Inflammatory macrophage treated with lipopolysaccharide for 1 hour (primary cell): ENCODE measurements at places on chromosomes 2 and 18.

DNA sequence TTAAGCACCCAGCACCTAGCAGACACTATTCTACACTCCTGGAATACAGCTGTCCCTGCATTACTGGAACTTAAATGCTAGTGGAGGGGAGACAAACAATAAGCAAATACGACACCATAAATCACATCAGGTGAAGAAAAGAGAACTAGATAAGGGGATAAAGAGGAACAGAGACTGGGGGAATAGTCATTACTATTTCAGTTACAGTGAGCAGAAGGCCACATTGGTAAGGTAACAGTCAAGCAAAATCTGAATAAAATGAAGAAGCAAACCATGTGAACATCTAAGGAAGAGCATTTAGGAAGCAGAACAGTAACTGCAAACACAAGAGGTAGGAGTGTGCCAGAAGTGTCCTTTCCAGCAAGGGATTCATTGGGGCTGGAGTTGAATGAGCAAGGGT lies 77.0 kb upstream of the PTPRM start:
- no peak for DNase-seq

DNA sequence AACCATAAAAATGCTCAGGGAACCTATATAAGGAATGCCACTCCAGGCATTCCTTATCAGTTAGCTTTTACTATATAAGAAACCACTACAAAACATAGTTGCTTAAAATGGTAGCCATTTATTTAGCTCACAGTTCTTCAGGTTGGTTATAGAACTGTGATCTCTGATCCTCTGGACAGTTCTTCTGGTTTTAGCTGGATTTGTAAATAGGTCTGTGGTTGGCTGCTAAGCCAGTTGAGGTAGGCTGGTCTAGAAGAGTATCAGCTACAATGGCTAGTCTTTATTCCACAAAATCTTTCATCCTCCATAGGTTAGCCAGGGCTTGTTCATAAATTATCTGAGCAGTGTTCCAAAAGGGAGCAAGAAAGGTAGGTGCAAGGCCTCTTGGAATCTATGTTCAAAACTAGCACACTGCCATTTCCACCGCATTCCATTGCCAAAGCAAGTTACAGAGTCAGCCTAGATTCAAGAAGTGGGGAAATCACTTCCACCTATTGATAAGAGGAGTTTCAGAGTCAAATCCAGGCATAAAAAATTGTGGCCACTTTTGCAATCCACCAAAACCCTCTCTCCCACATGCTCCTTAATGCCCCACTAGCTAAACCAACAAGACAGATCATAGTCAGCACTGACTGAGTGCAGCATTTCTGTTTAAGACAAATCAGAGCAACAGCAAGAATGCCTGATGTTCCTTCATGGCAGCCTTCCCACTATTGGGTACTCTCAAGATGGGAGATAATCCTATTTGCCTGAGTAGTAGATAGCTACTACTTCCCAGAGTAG lies 146.4 kb downstream of the IRS1 start:
- DNase-seq = no peak

DNA sequence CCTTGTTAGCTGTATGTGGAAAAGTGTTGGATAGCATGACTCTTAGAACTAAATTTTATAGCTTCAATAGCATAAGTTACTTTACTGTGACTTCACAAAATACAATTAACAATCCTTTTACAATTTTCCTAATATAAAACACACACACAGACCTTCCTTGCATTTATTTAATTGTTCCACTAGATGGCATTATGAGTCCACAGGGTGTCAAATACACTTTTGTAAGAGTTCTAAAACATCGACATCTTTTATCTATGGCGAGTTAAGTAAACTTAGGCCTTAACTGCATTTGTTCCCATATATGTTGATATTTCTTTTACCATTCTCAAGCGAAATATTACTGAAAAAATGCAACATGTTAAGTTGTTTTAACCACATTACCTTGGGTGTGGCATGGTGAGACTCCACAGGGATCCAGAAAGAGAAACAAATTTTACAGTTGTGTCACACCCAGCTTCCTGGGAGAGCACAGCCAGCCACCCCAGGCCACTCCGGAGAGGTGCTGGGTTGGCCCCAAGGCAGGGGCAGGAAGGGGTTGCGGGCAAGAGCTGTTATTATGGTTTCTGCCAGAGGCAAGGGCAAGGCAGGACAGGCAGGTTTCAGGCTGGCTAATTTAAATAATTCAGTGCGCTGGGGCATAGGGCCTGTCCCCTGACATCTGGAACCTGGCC lies 312.4 kb upstream of the MC4R start:
- DNase-seq = peak; percentile 14

GRCh38 chr2:74191596-74192380 lies 6.6 kb upstream of the MTHFD2 start:
- DNase-seq = no peak

DNA sequence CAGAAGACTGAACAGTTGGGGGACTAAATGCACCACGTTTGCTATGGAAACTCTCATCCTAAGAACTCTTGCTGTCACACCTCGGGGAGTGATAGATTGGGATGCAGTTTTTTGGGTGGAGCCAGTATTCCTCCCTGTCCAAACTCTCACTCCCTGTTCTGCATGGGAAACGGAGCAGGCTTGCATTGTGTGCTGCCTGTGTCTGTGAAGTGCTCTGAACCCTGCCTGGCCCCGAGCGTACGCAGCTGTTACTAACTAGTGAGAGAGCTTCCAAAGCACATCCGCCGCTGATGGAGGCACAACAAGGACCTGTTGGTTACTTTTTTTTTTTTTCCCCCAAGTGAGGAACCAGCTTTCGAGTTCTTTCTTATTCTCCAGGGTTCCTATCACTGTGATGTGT lies 195.5 kb downstream of the ANAPC1 start:
- no peak for DNase-seq

DNA sequence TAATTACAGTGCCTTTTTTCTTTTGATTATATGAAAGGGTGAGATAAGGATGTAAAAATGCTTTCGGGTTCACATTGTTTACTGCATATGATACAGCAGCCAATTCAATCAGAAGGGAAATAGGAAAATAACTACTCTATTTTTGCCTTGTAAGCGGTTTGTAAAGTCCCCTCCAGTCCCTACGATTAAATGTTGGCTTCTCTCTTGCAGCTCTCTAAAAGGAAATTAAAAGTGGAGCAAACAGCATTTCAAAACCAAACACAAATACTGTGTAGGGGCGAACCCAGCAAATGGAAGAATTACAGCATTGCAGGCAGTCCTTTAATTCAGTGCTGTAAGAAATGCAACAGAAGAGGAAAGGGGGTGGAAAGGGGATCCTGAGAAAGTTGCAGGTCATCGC lies 18.9 kb downstream of the LYPD6B start:
- no peak for DNase-seq

GRCh38 chr2:169562519-169562918 lies 11.1 kb downstream of the FASTKD1 start:
- no peak for DNase-seq

- DNase-seq = no peak
These were observed 152.1 kb downstream of the NCK2 start for GRCh38 chr2:105896765-105897163.

DNA sequence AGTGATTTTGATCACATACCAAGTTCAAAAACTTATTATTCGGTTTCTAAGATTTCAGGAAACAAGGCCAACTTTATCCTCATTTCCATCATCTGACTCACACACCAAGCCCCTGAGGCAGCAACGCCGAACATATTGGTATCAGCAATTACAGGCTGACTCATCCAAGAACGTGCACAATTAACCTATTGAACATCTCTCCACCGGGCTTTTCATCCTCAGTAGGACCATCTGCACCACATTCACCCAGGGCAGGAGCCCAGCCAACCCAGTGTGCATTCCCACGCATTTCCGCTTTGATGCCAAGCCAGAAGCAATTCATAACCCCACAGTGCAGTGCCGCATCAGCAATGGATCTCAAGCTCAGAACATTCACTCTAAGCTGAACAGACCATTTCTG lies 52.9 kb downstream of the SCG2 start:
- no peak for DNase-seq

GRCh38 chr18:49172246-49172645 lies 221.5 kb upstream of the SMAD7 start:
- no peak for DNase-seq

- DNase-seq = no peak
These were observed 515.3 kb upstream of the MEX3C start for GRCh38 chr18:51712821-51713220.

- no peak for DNase-seq
These were observed 10.1 kb downstream of the MAT2A start for GRCh38 chr2:85549095-85549494.

DNA sequence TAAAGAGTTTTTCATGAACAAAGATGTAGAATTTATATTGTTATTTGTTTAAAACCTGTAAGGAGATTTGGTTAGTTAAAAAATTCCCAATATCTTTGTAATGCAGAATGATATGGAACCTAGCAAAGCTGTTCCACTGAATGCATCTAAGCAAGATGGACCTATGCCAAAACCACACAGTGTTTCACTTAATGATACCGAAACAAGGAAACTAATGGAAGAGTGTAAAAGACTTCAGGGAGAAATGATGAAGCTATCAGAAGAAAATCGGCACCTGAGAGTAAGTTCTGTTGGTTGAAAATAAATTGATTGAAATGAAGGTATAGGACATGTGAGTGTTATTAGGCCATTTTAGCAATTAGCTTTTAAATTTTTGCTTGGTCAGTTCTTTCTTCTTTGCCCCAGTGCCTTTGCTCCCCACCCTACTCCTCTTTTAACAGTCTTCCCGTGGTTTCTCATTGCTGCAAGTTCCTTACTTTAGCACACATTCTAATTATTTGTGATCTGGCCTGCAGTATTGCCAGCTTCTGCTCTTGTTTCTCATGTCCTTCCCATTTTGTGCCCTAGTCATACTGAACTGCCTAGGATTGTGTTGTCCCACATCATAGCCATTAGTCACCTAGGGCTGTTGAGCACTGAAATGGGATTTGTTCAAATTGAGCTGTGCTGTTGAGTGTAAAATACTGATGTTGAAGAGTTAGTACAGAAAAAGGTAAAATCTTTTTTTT lies 36.6 kb downstream of the VAPA start:
- peak; percentile 48 for DNase-seq

- no peak for DNase-seq
These were observed 1495.2 kb upstream of the NXPH2 start for GRCh38 chr2:140275427-140275826.

DNA sequence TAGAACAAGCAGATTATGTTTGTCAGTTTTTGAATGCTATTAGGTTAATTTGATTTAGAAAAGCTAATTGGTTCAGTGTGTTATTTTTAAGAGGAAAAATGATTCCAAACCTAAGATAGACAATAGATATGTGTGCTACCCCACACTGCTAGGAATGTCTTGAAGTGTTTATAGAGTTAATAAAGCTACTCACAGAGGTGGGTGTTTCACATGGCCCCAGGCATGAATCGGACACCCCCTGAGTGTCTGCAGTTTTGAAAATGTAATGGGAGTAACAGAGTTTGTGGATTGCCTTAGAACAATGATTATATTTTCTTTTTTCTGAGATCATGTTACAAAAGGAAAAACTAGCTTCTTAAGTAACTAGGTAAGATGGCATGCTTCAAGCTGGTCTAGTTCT lies 348.3 kb downstream of the ADCYAP1 start:
- DNase-seq = no peak

- DNase-seq = no peak
These were observed 700.5 kb upstream of the CHAC2 start for GRCh38 chr2:53067056-53067455.

DNA sequence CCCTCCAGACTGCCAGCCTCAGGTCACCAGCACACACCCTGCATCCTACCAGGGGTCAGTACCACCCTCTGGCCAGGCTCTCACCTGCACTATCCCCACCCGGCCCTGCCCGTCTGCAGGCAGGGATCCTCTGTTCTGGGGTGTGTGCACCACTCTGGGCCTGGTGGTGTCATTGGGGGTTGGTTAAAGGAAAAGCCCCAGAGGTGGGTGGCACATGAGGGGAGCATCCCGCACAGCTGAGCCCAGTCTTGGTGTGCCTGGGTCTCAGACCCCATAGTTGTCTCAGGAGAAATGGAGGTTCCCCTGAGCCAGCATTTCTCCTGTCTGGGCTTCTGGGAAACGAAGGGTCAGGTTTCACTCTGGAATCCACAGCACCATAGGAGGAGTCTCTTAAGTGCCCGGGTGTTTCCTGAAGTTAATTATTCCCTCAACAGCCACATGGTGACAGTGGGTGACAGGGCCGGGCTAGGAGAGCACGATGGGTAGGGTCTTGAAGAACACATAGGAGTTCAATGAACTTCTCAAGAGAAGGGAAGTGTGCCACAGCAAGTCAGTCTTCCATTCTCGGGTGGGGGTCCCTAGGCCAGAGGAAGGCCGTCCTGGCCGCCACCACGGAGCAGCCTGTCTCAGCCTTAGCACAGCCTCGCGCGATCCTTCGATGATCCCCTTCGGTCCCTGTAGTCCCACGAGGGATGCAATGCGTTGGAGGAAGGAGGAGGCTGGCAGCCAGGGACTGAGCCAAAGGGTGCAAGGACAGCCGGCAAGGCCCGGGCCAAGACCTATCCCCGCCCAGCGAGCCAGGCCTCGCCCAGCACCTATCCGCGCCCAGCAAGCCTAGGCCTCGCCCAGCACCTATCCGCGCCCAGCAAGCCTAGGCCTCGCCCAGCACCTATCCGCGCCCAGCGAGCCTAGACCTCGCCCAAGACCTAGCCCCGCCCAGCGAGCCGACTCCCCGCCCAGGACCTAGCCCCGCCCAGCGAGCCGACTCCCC lies 1.1 kb upstream of the FARP2 start:
- DNase-seq = peak; percentile 50

GRCh38 chr2:31429759-31430438 lies 15.4 kb upstream of the XDH start:
- DNase-seq = peak; percentile 20

GRCh38 chr2:172674034-172674967 lies 61.3 kb upstream of the RAPGEF4 start:
- DNase-seq = peak; percentile 44

DNA sequence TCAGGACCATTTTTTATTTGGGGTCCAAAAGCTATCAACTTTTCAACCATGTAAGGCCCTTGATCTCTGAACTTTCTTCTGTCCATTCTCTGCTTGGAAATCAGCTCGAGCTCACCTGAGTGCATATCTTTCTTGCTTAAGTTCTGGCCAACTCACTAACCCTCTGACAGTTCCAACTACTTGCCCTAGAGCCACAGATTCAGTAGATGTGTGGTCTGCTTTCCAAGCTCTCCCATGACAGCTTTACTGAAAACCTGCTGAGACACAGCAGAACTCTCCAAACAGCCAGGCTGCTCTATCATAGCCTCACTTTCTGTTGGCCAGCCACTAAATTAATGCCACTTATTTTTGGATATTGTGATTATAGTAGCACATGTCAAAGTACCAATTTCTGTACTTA lies 21.2 kb upstream of the IKZF2 start:
- DNase-seq = no peak

- no peak for DNase-seq
These were observed 40.8 kb upstream of the SPAG16 start for GRCh38 chr2:213243189-213244044.

- DNase-seq = no peak
These were observed 317.2 kb downstream of the GBX2 start for GRCh38 chr2:235850771-235851551.

GRCh38 chr2:206989311-206989710 lies 50.0 kb downstream of the CPO start:
- DNase-seq = no peak

- no peak for DNase-seq
These were observed 181.4 kb upstream of the MSH6 start for GRCh38 chr2:47601568-47601967.
